ENCODE measurements at places on chromosomes 5 and 9.

DNA sequence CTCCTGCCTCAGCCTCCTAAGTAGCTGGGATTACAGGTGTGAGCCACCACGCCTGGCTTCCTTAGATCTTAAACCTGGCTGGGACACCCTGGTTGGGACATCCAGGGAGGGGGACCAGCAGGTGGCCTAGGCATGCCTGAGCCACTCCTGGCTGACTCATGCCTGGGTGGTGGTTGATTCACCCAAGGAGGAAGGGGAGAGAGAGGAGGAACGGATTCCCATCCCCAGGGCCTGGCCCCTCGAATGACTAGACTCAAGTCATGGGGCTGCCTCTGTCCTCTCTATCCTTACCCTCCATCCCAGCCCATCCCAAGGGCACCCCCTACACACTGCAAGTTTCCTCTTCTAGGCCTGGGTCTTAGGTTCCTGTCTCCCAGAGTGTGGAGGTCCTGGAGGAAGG lies 12.7 kb downstream of the EEIG1 start:
- DNase-seq = no peak

DNA sequence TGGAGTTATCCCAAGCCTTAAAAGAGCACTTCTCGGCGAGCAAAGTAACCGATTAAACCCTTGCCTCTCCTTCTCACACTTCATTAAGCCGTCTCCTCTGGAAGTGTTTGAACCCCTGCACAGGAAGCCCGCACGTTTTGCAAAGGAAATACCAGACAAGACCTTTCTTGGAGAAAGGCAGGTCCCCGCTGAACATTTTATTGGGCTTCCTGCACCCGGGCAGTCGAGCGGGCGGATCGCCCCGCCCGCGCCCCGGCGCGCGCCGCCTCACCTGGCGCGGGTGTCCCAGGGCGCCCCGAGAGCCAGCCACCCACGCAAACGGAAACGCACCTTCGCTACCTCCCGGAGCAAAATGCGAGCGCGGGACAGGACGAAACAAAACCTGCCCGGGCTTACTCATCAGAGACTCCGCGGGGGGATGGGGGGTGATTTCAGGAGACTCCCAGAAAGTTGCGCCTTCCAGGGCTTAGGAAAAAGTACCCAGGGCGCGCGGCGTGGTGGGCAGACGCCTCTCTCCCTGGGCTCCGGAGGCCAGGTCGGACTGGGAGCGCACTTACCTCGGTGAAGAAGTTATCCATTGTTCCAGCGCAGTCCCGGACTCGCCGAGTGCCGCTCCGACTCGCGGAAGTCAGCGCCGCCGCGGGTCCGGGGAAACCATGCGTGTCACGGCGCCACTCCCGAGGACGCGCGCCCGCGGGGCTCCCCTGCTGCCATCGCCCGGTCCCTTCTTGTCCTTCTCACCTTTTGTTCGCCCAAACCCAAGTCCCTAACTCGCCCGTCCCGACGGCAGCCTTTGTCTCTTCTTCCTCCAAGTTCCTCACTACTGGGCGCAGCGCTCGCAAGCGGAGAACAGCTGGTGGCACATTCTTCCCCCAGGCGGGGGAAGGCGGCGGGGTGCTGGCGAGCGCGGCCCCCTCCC lies 598 bp downstream of the MYO10 start:
- peak; percentile 79 for DNase-seq

GRCh38 chr5:87313216-87313615 lies 45.5 kb downstream of the RASA1 start:
- no peak for DNase-seq

- no peak for DNase-seq
These were observed 51.3 kb downstream of the SLC22A5 start for GRCh38 chr5:132420706-132421272.

DNA sequence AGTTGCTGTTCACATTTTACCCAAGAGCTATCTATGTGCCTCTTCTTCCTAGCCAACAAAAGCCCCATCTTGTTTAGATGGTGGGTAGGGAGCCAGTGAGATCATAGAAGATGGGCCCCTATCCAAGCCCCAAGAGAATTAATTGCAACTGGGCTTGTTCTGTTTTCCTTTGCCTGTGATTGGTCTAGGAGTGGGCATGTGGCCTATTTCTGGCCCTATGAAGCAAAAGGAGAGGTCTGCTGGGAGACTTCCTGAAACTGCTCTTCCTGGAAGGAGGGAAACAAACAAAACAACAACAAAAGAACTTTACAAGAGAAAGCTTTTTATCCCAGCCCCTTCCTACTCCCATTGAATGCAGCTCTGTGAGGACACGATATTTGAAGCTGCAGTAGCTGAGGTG lies 32.5 kb upstream of the ALDOB start:
- DNase-seq = no peak

DNA sequence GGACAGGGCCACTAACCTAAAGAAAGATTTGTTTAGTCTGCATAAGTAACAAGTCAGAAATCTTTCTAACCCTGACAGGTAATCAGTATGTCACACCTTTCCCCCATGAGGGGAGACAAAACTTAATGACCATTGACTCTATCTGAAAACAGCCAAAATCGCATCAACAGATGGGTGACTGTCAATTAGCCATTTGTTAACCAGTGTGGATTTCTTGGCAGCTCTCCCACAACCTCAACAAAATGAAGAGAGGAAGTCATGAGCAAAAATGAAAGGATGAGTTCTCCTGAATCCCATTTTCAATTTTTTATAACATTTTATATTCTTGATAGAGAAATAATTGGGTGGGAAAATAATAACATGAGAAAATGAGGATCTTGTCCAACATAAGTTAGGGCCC lies 84.6 kb upstream of the SNX2 start:
- DNase-seq = no peak

- no peak for DNase-seq
These were observed 348.5 kb downstream of the BNC2 start for GRCh38 chr9:16521868-16522411.

DNA sequence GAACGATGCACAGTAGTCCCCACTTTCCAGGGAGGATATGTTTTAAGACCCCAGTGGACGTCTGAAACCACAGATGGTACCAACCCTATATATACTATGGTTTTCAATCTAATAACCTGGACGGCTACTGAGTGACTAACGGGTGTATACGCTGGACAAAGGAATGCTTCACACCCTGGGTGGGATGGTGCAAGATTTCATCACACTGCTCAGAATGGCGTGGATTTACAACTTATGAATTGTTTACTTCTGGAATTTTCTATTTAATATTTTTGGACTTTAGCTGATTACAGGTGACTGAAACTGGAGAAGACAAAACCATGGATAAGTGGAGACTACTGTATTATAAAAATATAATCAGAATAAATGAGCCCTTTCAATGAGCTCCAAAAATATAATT lies 147.6 kb upstream of the TRIM32 start:
- no peak for DNase-seq

DNA sequence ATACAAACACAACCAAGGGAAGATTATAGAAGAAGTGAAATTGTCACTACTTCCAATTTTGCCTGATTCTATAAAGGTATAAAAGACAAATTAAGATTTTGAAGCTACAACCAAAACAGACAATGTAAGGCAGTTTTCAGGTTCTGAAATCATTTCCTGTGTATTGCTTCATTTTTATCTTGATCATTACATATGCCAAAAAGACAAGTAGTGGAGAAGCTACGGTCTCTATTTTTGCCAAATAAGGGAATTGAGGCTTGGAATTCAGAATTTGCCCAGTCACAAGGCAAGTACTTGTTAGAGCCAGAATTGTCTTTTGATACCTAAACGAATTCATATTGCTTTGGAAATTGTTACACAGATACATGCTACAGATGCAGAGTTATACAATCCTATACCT lies 20.6 kb downstream of the EDIL3 start:
- DNase-seq = no peak

DNA sequence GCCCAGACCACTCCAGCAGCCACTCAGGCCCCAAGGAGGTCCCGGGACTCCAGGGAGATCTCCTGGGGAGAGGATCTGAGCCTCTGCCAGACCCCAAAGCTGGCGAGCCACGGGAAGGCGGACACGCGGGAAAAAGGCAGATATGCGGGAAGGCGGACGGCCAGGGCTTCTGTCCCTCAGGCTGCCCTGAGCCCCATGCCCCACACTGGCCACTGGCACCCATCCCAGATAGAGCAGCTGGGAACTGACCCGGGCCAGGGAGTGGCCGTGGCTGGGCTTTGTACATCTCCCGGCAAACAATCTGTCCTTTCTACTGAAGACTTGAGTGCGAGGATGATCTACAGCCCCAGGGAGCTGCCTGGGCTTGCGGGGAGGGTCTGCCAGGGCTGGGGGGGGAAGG lies 21.1 kb upstream of the NOTCH1 start:
- DNase-seq = no peak

DNA sequence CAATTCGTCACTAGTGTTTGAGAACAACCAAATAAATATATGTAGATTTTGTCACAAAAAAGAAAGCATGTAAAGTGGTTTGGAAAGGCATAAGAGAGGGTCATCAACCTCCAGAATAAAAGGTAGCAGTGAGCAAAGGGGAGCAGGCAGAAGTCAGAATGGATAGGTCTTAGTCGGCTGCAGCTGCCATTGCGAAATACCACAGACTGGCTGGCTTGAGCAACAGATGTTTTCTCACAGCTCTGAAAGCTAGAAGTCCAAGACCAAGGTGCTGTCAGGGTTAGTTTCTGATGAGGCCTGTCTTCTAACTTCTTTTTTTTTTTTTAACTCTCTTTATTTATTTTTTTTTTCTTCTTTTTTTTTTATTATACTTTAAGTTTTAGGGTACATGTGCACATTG lies 208.1 kb upstream of the PIK3R1 start:
- peak; percentile 68 for DNase-seq

DNA sequence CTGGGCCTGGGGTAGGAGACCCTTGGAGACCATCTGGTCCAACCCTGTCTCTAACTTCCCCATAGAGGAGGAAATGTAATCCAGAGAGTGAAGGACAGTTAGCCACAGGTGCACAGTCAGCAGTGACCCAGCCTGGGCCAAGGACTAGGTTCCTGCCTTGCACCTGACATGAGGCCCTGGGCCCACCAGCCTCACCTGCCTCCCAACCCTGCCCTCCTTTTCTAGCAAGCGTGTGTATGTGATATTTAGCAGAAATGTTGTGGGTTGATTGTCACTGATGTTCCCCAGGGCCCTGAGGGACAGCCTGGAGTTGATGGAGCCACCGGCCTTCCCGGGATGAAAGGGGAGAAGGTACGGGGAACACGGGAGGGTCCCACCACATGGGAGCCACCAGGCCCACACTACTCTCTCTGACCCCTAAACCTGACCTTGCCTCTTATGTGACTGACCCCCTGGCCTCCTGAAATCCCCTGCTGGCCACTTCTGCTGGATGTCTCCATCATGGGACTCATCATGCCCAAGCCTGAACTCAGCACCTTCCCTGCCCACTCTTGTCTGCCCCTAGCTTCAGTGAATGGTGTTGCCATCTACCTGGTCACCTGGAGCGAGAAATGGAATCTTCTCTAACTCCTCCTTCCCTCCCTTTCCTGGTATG lies 79.2 kb upstream of the TGFBR1 start:
- no peak for DNase-seq

- peak; percentile 71 for DNase-seq
These were observed 41.1 kb upstream of the NEK6 start for GRCh38 chr9:124216474-124217176.

- DNase-seq = no peak
These were observed 76.1 kb upstream of the ASS1 start for GRCh38 chr9:130368631-130369103.

GRCh38 chr5:915946-916345 lies 23.3 kb downstream of the TRIP13 start:
- DNase-seq = no peak

DNA sequence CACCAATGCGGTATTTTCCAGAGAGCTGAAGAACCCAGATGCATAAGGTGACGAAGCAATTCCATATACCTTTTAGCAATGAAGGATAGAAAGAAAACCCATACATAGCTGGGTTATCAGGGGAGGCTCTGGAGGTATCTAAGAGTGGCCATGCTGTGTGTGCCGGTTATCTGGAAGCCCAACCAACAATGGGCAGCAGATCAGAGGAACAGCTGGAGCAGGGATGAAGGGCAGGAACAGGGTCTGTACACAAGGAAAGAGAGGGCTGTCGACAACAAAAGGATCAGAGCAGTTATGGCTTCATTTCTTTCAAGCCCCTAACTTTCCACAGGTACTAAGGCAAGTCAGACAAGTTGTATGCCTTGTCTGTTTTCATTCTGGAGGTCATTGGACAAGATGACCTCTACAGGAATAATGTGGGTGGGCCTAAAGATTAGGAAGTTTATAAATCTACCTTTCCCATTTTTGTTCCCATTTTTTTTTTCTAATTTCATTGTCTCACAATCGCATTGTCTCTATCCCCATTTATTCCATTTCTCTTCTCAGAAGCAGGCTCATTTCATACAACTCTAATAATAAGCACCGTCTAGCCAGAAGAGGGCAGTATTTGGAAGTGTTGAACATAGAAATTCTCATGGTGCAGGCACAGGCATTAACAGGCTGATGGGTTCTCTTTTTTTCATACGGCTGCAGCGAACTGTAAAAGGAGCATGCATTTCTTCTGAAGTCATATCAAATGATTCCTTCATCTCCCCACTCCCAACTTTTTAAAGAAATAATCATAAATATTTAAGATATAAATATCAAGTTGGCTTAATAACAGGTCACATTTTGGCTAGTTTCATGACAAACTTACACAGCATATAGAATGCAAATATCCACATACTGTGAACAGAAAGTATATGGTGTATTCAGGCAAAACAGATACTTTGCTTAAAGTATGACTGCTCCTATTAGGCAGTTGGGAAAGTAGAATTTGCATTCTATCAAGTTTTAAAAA lies 63.5 kb downstream of the ZNF474 start:
- DNase-seq = no peak

Data from upper lobe of right lung (tissue), 1 donor.